ENCODE measurements at places on chromosomes 7 and 10.

DNA sequence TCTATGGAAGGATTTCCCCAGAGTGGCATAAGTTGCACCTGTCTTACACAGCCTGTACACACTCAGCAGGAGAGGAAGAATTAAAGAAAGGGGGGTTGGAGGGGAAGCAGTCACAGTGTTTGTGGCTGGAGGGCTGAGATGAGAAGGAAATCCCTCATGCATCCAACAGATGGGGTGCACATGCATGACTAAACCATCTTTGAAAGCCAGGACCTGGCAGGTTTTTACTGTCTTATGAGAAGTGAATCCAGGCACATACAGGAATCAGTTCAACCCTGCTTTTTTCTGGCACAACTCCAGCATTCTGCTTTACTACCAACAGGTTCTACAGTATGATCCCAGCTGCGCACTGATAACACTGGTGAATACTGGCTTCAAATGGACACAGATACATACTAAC, 107.7 kb downstream of the CACNA2D1 start:
- no peak for DNase-seq

DNA sequence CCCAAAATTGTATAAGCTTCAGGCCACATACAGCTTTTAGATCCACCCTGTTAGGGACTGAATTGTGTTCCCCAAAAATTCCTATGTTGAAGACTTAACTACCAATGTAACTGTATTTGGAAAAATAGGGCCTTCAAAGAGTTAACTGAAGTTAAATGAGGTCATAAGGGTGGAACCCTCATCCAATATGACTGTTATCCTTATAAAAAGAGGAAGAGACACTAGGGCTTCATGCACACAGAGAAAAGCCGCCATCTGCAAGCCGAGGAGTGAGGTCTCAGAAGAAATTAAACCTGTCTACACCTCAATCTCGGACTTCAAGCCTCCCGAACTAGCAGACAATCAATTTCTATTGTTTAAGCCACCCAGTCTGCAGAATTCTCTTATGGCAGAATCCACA, 317.9 kb upstream of the NFE2L3 start:
- DNase-seq: no peak

DNA sequence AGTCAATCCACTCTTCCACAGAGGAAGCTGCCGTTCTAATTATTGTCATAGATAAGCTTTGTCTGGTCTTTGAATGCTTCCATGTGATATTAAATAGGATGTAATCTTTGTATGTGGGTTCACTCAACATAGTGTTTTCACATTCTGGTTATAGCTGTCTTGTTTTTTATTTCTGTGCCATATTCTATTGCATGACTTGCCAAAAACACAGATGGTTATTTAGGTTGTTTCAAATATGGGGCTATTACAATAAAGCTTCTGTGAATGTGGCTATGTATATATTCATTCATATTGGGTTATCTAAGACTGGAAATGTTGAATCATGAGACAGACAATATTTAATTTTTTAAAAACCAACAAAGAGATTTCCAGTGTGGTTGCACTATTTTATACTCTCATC, 1109.3 kb upstream of the LRRTM3 start:
- DNase-seq: no peak

- DNase-seq: peak; percentile 60
These were observed 16.8 kb downstream of the IL2RA start for GRCh38 chr10:6045314-6045848.

DNA sequence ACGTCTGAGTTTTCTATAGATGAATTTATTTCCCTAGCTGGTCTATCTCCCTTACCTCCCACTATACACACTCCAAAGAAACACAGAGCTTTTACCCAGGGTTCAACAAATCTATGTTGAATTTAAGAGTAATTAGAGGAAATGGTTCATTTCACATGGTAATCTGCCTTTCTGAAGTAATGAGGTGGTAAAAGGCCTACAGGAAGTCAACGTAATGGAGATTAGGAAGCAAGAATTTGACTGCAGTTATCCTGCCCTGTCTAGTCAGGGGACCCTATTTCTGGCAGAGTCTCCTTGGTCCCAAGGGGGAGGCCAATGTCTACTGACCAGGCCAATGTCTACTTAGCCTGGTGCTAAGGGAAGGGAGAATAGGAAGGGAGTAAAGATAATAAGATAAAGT, 21.4 kb upstream of the SIRT1 start:
- no peak for DNase-seq

DNA sequence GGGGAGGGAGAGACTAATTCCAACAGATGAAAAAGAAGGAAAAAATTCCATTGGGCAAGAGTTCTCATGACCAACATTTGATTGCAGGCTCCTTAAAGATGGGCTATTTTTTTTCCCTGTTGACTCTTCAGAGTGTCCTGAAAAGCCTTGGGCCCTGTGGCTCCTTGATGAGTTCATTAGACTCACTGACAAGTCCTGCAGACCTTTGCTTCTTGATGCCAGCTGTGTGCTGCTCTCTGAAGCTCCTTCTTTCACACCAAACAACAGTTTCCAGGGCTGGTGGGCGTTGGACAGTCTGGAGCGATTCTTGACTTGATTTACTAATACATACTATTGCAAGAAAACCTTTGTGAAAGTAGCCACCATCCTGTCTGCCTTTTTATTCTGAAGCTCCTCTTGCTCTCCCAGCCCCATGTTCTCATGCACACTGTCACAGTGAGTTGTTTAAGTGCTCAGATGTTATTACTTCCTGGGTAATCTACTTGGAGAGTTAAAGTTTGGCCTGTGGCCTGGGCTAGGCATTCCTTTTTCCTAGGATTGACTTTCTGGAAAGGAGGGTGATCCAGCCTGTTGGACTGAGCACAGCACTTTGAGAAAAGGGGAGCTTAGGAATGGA, 250.3 kb downstream of the PTEN start:
- no peak for DNase-seq

GRCh38 chr7:2451171-2452073, 24.8 kb downstream of the GRIFIN start:
- no peak for DNase-seq

- peak; percentile 92 for DNase-seq
These were observed at the start of gene PPP1R3C for GRCh38 chr10:91632671-91633550. TSS of gene PPP1R3C (minus strand) at chr10:91633071. CDS start at chr10:91632969, 102 bp downstream.

GRCh38 chr7:17274551-17275245, 23.8 kb upstream of the AHR start:
- DNase-seq: no peak

- no peak for DNase-seq
These were observed 118.1 kb upstream of the PCBD1 start for GRCh38 chr10:71006506-71006905.

DNA sequence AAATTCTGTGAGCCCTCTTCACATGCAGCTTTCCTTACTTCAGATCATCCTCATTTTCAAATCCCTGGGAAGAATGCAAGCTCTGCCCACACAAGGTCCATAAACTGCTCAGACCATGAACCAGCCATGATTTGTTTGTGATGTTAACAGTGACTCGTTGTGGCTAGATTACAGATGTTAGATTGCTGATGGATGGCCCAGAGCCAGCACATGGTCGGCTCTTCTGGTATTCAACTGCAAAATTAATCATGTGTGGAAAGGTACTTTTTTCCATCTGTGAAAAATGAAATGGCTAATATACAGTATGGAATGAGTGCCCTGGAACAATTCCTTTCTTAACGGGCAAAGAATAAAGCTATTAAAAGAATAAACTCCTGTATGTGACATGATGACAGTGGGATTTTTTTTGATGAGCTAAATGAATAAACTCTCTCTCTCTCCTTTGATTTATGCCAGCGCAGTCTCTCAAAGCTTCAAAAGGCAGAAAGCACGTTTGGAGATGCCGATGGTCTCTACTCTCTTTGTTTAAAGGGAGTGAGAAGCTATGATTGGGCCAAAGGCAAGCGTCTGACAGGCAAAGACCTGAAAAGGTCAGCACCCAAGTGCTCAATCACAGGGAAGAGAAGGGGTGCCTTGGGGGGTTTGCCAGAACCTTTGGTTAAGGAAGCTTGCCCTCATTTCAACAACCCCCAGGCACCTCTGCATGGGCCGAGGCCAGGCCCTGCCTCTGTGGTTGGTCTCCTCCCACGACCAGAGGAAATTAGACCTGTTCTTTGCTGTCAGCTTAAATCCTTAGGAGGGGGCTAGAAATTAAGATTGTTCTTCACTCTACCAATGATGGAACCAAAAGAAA, 444.0 kb upstream of the NFE2L3 start:
- DNase-seq: no peak

- no peak for DNase-seq
These were observed 10.7 kb downstream of the IRF5 start for GRCh38 chr7:128948312-128948973.

- DNase-seq: no peak
These were observed 206.7 kb downstream of the CAMK1D start for GRCh38 chr10:12556039-12556438.

- DNase-seq: no peak
These were observed 108.8 kb upstream of the GSDME start for GRCh38 chr7:24866004-24866615.

- DNase-seq: no peak
These were observed 126.4 kb downstream of the ARHGAP22 start for GRCh38 chr10:48478469-48478868.

DNA sequence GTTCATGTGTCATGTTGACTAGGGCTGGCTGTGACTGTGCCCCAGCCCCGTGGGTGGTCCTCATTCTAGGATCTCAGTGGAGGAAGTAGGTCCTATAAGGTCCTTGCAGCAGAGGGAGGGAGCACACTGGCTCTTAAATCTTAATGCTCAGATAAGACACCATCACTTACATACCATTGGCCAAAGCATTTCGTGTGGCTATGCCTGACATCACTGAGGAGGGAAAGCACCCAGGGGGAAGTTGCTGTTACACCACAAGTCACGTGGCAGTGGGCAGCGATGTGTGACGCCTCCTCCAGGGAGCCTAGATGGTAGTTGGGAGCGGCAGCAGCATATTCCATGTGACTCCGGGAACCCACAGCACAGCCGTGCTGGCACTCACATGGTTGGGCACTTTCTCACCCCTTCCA, 224.7 kb upstream of the SH2B2 start:
- DNase-seq: no peak

- no peak for DNase-seq
These were observed 852 bp downstream of the FOXI2 start for GRCh38 chr10:127737563-127738511.

GRCh38 chr10:71696628-71697326, 22.8 kb downstream of the C10orf105 start:
- no peak for DNase-seq

GRCh38 chr10:63627396-63627795, 106.2 kb downstream of the REEP3 start:
- no peak for DNase-seq

DNA sequence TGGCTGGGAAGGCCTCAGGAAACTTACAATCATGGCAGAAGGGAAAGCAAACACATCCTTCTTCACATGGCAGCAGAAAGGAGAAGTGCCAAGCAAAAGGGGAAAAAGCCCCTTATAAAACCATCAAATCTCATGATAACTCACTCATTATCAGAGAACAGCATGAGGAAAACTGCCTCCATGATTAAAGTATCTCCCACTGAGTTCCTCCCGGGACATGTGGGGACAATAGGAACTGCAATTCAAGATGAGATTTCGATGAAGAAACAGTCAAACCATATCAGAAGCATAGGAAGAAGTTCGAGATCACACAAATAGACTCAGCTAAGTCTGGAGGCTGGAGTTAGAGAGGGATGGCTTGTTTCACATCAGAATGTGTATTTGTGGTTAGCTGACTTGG, 869.4 kb upstream of the PHF14 start:
- no peak for DNase-seq

- no peak for DNase-seq
These were observed 5.2 kb downstream of the SEMA3E start for GRCh38 chr7:83643739-83644138.

GRCh38 chr10:3869036-3869435, 84.0 kb upstream of the KLF6 start:
- DNase-seq: no peak

- no peak for DNase-seq
These were observed 80.3 kb upstream of the FAM171A1 start for GRCh38 chr10:15451137-15452094.

DNA sequence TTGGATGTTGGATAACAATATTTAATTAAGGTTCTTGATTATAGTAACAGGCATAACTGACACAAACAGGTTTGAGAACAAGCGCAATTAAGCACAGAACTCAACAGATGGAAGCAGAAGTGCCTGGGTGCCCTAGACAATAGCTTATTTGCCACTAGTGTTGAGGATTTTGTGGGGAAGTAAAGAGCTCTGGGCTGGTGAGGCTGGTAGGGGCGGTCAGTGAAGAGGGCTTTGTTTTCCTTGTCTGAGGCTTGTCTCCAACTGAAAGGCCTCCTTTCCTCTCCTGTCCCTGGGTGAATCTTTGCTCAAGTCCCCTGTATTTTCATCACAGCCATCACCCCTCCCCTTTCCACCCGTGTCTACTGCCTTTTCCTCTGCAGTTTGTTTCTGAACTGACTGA, 104.6 kb downstream of the KAT6B start:
- DNase-seq: peak; percentile 34

- no peak for DNase-seq
These were observed 36.3 kb downstream of the POT1 start for GRCh38 chr7:124893140-124893827.

- DNase-seq: no peak
These were observed 155.6 kb downstream of the EGFR start for GRCh38 chr7:55174456-55174855.

- no peak for DNase-seq
These were observed 186.1 kb downstream of the BMPER start for GRCh38 chr7:34091321-34091917.

DNA sequence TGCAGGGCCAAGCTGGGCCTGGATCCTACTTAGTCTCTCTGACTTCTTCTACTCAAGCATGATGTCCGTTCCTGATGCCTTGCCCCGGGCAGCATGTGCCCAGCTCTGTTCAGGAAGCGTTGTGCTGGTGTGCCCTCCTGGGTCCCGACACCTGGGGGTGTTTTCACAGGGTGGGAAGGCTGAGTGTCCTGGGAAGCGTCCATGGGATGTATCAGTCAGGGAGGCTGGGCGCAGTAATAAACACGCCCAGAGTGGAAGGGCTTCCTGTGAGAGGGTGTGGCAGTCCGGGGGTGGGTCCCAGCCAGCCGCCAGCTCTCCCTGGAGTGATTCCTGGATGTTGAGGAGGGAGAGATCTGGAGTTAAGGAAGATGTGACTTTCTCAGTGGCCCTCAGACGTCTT, 29.0 kb downstream of the FOXK1 start:
- DNase-seq: no peak

- no peak for DNase-seq
These were observed 650 bp upstream of the ZFAND2A start for GRCh38 chr7:1160670-1161021.

GRCh38 chr10:37654466-37654865, 202.9 kb downstream of the ZNF248 start:
- DNase-seq: no peak

GRCh38 chr7:79282070-79282694, 171.3 kb downstream of the MAGI2 start:
- peak; percentile 70 for DNase-seq

DNA sequence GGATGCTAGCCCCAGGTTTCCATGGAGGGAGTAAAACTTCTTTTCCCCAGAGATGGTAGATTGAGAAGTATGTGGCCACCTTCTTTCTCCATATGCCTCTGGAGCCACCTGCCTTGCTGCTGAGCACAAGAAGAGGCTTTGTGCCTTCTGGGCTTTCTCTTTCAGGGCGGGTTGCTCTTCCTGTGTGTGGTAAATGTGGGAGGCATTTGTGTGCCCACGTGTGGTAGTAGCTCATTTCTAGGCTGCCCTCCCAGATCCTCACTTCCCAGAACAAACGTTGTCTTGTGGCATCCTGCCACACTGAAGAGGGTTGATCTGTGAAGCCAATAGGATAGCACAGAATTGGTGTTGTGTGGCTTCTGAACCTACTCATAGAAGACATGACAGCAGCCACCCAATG, 342.0 kb upstream of the PODXL start:
- DNase-seq: no peak

GRCh38 chr10:101639141-101639900, 51.2 kb downstream of the DPCD start:
- DNase-seq: no peak
